ENCODE measurements at places on chromosomes 12 and 14. TPM values are rescaled to one million over a fixed set of nuclear protein-coding genes. Genes with fewer than 3 reads are reported as not detected.

UBR7 gene
- 27.7 TPM for polyA plus RNA-seq

TMEM30B gene
- polyA plus RNA-seq, result 17.7 TPM

CSAD gene
- 94.6 TPM for polyA plus RNA-seq

IL22 gene
- polyA plus RNA-seq, result not detected

DNA sequence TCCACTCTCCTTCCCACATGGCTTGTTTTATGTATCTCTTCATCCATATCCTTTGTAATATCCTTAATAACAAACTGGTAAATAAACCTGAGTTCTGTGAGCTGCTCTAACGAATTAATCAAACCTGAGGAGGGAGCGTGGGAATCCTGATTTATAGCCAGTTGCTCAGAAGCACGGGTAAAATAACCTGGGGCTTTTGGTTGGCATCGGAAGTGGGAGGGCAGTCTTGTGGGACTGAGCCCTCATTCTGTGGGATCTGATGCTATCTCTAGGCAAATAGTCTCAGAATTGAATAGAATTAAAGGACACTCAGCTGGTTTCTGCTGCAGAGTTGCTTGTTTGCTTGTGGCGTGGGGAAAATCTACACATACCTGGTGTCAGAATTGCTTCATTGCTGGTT is 17.5 kb upstream of the LDHB start:
- no peak for DNase-seq

DNA sequence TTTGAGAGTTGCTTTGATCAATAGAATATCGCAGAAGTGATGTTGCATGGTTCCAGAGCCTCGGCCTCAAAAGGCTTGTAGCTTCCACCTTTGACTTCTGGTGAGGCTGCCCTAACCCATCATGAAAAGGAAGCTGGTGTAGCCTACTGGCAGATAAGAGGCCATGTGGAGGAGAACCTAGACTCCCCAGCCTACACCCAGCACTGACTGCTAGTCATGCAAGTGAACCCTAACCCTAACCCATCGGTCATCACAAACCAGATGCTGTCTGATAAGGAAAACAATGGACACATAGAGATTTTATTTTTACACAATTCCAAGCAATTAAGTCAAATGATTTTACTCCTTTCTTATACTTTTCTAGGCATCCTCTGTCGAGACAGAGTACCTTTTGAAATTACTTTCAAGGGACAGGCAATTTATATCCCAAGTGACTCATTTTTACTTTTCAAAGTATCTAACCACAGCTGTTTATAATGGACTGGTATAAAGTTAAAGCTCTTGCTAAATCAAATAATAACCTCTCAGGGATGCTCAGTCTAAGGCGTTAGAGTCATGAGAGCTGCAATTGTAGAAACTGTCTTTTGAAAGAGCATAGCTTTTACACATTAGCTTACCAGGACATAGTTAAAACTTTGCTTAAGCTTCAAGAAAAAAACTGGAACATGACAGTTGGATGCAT is 17.6 kb downstream of the PTPRB start:
- DNase-seq, result no peak

GRCh38 chr12:49342914-49343731 is 3.6 kb upstream of the DNAJC22 start:
- no peak for DNase-seq

- DNase-seq, result no peak
Observed at GRCh38 chr12:57142121-57142520, 5.3 kb downstream of the LRP1-AS start.

- no peak for DNase-seq
Observed at GRCh38 chr12:56629459-56630179, 507 bp downstream of the BAZ2A start.

DNA sequence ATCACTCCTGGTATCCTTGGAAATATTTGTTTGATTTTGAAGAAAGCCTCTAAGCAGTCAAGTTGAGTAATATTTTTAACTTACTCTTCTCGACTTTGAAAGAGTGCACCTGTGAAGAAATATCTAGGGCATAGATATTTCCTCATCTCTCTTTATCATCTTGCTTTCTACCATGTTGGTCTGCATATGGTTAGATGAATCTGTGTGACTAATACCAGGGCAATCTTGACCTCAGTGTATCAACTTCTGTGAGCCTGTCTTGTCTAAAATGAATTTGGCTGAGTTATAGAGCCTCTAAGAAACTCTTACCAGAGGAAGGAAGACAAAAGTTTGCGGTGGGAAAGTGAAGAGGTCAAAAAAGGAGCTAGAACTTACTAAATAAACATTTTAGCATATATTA is 68.4 kb downstream of the SYT1 start:
- DNase-seq, result no peak

DNA sequence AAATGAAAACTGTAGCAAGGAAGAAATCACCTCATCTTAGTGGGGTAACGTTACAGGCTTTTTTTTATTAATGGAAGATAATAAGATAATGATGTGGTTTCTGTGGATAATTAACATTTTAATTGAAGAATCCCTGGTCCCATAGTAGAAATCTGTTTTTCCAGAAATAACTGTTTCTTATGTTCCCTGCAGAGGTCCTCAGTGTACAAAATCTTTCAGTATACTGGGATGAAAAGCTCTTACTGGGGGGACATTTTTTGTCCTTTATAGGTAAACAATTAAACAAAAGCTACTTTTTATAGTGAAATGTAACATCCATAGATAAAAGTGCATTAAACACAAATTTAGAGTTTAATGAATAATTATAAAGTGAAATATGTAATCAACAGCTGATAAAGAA is 312.2 kb downstream of the ATXN7L3B start:
- DNase-seq, result no peak

GRCh38 chr12:26744697-26745440 is 88.1 kb downstream of the ITPR2 start:
- DNase-seq, result no peak

- DNase-seq, result no peak
Observed at GRCh38 chr12:131436922-131437705, 273.8 kb upstream of the SFSWAP start.

DNA sequence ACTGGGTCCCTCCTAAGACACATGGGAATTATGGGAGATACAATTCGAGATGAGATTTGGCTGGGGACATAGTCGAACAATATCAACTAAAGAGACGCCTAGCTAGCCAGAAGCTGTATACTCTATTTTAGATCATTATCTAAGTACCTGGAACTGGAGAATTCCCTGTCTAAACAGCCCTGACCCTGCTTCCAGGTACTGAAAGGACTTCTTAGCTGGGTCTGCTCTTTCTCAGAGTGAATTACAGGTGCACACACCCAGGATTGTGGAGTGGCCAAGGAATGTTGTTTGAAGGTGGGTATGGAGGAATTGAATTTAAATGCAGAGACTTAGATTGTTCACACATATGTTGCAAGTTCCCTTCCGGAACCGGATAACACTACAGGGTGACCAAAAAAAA is 733.0 kb downstream of the RPS29 start:
- DNase-seq, result no peak
